ENCODE measurements at places on chromosomes 2 and 18. TPM values are rescaled to one million over a fixed set of nuclear protein-coding genes. Genes with fewer than 3 reads are reported as not detected.

CRACDL gene
- not detected for total RNA-seq

EVX2 gene
- total RNA-seq, result not detected

COLEC12 gene
- 10.1 TPM for total RNA-seq

SLC19A3 gene
- total RNA-seq, result 0.19 TPM

PKDCC gene
- total RNA-seq, result 25.1 TPM

SKOR2 gene
- not detected for total RNA-seq

SCN3A gene
- 1.9 TPM for total RNA-seq

CFAP221 gene
- total RNA-seq, result under 0.01 TPM

Data from regular cardiac myocyte (primary cell).